Vagina (tissue), 2 donors: ENCODE measurements at places on chromosomes 12 and 14.

GRCh38 chr14:76591266-76591665, 170.0 kb upstream of the VASH1 start:
- DNase-seq: no peak

DNA sequence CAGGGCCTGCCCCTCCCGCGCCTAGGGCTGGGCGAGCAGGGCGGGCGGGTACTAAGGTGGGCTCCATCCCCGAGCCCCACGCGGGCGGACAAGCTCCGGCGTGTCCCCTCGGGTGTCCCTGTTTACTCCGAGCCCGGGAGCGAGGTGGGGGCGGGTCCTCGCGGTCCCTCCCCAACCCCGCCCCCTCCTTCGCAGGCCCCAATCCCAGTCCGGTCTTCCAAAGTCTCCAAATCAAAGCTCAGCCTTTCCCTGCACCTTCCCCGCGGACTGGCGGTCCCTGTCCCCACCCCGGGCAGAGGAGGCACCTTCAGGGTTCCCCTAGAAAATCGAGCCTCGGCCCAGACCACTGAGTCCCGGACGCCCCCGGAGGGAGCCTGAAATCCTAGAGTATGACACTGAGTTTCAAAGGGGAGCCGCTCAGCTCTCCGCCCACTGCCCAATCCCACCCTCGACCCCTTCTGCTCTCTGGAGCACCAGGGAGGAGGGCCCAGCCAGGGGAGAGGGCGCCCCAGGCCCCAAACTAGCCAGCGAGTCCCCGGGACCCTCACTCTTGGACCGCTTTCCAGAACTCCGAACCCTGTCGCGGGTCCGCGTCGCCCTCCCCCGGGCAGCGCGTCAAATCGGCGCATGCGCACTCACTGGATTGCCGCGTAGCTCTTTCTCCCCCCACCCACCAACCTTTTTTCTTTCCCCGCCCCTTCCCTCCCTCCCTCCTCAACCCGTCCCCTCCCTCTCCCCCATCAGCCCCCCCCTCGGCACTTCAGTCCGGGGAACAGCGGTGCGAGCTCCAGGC, at the start of gene LRP1:
Gene LRP1, plus strand, starts transcription at position 758 of the 793 bp plus-strand sequence. CDS start 482 bp downstream, outside the sequence.
- peak; percentile 97 for DNase-seq

- no peak for DNase-seq
Observed at GRCh38 chr14:55151601-55152000, 22.5 kb downstream of the LGALS3 start.

- DNase-seq: no peak
Observed at GRCh38 chr12:4951083-4951482, 41.4 kb downstream of the KCNA1 start.

DNA sequence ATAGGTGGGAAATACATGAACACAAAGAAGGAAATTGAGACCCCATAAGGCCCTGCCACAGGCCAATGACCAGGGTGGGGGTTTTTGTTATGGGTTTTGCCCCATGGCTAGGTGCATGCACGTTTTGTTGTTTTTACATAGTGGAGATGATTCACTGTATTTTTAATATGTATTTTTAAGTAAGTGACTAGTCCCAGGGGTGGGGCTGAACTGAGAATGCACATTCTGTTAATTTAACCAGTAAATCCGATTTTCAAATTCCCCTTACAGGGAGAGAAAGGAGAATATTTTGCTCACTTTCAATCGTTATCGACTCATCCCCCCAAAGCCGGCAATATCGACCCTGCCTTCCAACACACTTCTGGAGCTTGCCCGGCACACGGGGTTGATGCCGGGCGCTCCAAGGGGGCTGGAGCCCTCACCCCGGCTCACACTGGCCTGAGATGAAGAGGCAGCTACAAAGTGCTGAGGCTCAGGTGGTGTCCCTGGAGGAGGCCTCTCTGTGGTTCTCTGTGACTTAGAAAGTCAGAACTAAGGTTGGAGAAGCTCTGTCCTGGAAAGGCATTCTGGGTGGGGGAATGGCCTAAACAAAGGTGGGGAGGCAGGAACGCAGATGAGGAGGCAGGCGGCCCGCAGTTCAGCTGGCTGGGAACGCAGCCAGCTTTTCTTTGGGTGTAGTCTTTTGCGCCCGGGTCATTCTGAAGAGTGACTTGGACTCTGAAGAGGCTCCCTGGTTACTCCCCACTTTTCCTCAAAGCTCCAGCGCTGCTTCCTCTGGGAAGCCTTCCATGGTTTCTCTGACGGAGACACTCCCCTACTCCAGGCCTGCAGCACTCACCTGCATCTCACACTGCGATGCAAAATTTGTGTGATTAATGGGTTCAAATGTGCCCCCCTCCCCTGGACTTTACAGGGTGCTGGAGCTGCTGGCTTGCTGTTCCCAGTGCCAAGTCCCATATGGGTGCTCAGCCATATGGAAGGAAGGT, 50.7 kb upstream of the DLK1 start:
- no peak for DNase-seq

- DNase-seq: no peak
Observed at GRCh38 chr14:66496188-66496807, 10.1 kb downstream of the CCDC196 start.

DNA sequence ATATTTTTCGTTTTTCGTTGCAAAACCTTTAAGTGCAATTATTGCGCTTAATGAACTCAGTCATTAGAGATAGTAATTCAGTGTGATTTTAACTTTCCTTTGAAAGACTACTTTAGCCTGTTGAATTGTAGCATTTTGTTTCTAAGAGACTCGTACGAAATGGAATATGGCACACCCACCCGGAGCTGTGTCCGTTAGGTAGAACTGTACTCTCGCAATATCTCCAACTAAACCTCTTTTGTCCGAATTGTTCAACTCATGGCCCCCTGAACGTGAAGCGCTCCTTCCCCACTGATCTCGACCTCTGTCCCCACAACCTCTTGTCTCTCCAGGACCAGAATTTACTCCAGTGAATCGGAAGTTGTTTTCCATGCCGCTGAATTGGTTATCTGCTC, 800 bp downstream of the PCNX4 start:
- DNase-seq: no peak

GRCh38 chr12:26963413-26963812, 25.1 kb downstream of the FGFR1OP2 start:
- no peak for DNase-seq

DNA sequence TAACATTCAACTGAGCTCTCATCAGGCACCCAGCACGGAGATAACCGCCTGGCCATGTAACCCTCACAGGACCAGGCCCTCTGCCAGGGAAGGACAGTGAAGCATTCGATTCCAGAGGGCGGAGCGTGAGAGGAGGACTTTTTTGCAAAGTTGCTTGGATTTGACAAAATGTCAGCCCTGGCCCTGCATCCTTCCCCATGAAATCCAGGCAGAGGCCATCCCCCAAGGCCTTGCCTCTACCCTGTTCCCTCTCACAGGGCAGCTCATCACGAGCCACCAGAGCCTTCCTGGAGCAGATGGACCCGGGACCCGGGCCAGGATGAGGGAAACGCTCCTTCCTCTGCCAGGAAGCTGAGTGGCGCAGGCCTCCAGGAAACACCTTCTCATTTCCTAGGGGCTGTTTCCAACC, 17.0 kb downstream of the CAMKK2 start:
- no peak for DNase-seq

- DNase-seq: no peak
Observed at GRCh38 chr12:21819678-21820077, 45.2 kb upstream of the KCNJ8 start.

- DNase-seq: no peak
Observed at GRCh38 chr12:123967121-123967586, 5.5 kb downstream of the CCDC92 start.

DNA sequence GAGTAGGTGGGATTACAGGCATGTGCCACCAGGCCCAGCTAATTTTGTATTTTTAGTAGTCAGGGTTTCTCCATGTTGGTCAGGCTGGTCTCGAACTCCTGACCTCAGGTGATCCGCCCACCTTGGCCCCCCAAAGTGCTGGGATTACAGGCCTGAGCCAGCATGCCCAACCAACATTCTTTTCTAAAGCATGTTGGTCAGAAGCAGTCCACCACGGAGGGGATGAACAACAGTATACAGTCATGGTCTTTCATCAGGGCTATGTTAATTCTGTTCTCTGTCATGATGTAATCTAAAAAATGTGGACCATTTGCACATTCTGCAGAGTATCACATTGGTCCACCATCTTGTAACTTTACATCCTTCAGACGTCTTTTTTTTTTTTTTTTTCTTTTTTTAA, 3.6 kb downstream of the MRPL51 start:
- no peak for DNase-seq

DNA sequence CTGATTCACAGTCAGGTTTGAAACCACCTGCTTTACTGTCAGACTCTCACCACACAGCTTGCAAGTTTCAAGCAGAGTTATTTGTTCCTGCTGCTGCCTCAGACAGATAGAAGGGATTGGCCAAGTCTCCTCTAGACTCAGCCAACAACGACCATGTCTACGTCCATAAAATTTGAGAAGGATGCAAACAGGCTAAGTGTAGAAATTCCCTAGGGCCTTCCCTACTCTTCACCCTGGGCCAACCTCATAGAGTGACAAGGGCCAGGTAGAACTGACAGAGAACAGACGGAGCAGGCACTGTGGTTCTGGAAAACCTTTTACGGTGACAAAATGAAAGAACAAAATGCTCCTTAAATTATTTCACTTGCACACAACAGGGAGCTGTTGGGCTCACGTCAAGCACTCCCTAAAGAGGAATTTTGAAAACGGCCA, 39.5 kb downstream of the CLIP1 start:
- DNase-seq: no peak

DNA sequence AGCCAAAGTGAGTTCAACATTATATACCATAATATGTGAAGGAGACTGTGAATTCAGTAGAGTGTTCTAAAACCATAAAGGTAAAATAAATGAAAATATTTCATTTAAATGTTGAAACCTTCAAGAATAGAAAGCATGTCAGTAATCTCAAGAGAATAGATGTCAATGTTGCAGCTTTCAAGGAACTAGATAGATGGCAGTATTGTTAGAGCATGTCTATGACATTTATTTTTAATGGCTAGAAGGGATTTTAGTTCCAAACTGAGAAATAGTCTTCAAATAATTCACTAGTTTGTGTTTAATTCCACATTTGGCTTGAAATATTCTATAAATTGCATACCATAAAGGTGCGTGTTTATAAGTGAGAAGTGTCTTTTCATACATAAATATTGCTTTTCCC, 326.5 kb downstream of the FLRT2 start:
- no peak for DNase-seq

- no peak for DNase-seq
Observed at GRCh38 chr12:108047071-108047550, 82.0 kb upstream of the WSCD2 start.

DNA sequence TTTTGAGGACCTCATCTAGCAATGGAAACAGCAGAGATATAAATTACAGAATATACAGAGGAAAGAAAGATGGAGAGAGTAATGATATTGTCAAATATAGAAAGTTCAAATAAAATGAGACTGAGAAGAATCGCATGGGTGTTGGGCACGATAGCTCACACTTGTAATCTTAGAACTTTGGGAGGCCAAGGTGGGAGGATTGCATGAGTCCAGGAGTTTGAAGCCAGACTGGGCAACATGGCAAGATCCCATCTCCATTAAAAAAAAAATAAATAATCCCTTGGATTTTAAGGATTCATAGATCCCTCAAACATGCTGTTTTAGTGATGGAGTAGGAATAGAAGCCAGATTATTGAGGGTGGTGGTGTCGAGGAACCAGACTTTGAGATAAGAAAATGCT, 1.9 kb downstream of the PYROXD1 start:
- no peak for DNase-seq

DNA sequence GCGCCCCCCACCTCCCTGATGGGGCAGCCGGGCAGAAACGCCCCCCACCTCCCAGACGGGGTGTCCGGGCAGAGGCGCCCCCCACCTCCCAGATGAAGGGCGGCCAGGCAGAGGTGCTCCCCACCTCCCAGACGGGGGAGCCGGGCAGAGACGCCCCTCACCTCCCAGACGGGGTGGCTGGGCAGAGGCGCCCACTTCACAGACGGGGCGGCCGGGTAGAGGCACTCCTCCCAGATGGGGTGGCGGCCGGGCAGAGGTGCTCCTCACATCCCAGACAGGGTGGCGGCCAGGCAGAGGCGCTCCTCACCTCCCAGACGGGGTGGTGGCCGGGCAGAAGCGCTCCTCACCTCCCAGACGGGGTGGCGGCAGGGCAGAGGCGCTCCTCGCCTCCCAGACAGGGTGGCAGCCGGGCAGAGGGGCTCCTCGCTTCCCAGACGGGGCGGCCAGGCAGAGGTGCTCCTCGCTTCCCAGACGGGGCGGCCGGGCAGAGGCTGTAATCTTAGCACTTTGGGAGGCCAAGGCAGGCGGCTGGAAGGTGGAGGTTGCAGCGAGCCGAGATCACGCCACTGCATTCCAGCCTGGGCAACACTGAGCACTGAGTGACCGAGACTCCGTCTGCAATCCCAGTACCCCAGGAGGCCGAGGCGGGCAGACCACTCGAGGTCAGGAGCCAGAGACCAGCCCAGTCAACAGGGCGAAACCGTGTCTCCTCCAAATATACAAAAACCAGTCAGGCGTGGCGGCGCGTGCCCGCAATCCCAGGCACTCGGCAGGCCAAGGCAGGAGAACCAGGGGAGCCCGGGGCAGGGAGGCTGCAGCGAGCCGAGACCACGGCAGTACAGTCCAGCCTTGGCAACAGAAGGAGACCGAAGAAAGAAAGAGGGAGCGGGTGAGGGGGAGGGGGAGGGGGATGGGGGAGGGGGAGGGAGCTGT, 12.9 kb upstream of the PXN start:
- DNase-seq: no peak

GRCh38 chr12:15208871-15209656, 12.2 kb downstream of the RERG start:
- no peak for DNase-seq

DNA sequence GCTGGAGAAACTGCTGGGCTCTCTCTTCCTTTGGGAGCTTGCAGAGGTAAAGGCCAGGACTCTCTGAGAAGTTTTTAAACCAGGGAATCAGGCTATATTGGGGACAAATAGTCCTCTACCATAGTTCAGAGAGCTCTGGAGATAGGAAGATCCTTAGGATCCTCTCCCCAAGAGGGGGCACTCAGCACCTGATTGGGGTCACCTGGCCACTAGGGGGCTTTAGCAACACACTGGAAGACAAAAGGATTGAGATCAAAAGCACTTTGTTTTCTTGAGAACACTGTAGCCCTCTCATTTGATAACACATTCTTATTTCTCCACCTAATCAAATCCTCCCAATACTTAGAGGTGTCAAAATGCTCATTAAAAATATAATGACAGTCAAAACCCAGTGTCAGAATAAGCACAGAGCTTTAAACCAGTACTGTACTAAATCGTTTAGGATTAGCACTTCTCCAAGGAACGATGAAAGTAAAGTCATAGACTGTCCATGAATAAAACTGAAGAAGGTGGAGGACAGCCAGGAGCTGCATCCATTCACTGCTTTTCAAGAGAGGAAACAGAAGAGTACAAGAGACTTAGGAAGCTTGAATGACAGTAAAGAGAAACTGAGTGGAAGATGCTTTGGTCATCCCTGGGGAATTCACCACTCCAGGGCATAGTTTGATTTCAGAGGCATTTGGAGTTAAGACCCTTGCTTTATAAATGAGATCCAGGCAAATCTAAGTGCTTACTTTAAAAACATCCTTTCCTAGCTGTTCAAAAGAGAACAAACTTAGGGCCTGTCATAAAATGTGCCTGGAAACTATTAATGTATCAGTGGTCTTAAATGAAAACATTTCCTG, 26.5 kb downstream of the BMP4 start:
- no peak for DNase-seq
